ENCODE measurements at places on chromosomes 11 and 22. TPM values are rescaled to one million over a fixed set of nuclear protein-coding genes. Genes with fewer than 3 reads are reported as not detected.

GRCh38 chr22:19644314-19645223 lies 69.7 kb upstream of the SEPTIN5 start:
- DNase-seq: no peak

- DNase-seq: no peak
Observed at GRCh38 chr11:11308249-11308648, 44.8 kb downstream of the CSNK2A3 start.

DNA sequence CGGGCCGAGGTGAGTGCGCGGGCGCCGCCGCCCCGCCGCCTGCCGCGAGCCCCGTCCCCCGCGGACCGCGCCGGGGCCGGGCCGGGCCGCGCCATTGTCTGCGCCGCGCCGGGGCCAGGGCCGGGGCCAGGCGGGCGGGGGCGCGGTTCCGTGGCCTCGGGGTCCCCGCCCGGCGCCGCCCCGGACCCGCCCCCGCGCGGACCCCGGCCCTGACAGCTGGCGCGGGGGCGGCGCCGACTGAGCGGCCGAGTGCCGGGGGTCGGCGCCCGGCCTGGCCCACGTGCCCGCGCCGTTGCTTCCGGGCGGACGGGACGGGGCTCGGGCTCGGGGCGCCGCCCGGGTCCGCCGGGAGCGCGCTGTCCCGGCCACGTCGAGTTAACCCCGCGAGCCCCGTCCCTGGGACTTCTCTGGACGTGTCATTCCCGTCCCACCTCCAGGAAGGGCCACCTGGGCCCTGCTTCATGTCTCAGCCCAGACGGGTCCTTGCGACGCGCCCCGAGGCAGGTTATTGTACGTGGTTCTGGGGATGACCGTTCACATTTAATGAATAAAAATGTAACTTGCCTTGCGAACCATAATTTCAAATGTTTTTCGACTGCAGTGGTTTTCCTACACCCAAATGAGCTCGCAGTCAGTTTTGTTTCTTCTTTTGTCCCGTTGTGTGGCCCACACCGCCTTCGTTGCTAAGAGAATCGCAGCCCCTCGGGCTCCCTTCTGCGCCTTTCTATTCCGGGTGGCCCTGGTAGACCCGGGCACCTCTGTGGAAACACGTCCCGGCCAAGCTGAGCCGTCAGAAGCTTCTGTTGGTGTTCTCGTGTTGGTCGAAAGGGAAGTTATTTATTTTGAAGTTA lies 562 bp downstream of the ZBED4 start:
- peak; percentile 43 for DNase-seq

GRCh38 chr11:115848611-115849010 lies 344.4 kb upstream of the CADM1 start:
- no peak for DNase-seq

DNA sequence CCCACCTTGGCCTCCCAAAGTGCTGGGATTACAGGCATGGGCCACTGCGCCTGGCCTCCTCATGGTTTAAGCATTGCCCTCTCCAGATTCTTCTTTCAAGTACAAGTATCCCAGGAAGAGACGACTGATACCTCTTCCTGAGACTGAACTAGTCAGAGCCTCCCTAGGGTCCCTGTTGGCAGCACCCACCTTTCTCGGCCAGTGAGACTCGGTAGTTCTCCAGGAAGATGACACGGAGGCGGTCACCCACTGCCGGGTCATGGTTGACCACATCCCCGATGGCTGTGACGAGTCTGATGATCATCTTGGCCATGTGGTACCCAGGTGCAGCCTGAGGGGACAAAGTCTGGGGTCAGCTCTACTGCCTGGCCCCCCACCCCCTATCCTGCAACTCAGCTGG lies 7.2 kb upstream of the RASGRP2 start:
- no peak for DNase-seq

GRCh38 chr11:96366024-96366423 lies 23.0 kb upstream of the MAML2 start:
- DNase-seq: no peak

DNA sequence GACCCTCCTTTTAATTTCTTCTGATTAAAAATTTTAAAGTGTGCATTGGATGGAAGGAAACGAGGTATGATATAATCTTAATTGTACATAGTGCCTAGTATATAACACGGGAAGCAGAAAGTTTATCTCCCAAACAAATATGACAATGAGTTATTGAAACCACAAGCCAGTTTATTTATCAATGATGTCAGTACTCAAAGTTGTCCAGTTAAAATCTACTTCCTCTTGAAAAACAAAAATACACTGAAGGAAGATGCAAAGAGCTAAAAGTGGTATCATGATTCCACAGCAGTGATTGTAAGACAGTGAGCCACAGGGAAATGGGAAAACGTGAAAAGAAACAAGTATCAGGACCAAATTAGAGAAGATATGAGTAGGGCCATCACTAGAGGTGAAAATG lies 18.8 kb upstream of the OR5B21 start:
- DNase-seq: no peak

DNA sequence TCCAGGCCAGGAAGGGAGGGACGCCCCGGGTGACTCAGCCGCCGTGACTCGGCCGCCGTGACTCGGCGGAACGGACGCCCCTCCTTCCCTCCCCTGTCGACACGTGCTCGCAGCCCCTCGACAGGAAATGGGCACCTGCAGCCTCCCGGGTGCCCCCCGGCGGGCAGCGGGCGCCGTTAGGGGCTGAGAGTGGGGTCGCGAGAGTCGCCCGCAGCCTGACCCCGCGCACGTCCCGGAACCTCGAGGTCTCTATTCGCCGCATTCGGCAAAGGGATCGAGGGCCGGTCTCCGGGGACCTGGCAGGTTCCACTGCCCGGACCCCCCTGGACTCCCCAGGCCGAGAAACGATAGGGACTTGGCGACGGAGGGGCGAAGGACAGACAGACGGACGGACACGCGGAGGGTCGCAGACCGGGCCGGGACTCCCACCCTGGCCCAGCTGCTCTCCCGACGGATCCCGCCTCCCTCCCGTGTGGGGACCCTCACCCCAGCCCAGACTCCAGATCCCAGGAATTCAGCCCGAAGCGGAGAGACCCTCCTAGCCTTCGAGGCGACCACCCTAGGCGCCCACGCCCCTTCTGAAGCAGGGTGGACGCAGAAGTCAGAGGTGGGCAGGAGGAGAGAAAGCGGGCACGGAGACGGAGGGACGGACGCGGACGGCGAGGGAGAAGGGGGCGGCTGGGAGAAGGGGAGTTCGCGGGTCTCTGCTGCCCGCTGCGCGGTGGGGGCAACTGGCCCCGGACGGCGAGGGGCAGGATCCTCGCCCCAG lies 648 bp downstream of the FOSL1 start:
- DNase-seq: peak; percentile 76

The CCDC188 gene
- total RNA-seq: 3.5 TPM

The CASTOR1 gene
- total RNA-seq: 6.5 TPM

The UBASH3B gene
- total RNA-seq: 3.4 TPM

The CRYAB gene
- 0.22 TPM for total RNA-seq

The ART1 gene
- not detected for total RNA-seq

The TMPRSS4 gene
- total RNA-seq: not detected
